ENCODE measurements at places on chromosomes 6 and 20.

DNA sequence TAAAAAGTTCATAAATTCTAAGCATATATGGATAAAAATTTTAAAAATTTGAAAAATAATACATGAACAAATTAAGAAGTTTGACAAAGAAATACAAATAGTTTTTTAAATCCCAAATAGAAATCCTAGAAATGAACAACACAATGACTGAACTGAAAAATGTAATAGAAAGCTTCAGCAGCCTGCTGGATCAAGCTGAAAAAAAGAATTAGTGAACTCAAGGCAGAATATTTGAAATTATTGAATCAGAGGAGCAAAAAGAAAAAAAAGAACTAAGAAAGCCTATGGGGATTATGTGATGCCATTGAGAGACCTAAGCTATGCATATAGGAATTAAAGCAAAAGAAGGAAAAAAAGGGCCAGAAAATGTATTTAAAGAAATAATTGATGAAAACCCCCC is 39.9 kb upstream of the TFB1M start:
- DNase-seq: no peak

DNA sequence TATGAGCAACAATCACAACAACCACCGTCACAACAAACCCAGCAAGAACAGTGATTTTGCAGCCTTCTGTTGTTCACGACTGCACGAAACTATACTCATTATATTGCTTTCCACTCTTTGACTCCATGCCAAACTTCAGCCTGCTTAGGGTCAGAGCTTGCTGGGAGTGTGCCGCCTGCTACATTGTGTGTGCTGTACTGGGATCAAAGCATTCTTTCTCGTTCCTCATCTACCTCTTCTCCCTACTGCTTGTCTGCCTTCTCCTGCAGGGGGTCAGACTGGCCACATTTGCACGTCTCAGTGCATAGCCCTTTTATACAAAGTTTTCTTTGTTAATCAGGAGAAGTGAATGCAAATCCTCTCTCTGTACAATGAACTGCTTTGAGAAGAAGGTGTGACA is 401.6 kb upstream of the CITED2 start:
- no peak for DNase-seq

GRCh38 chr6:12875051-12875450 is 158.5 kb downstream of the PHACTR1 start:
- DNase-seq: no peak

GRCh38 chr6:41373919-41374617 is 38.7 kb downstream of the NCR2 start:
- no peak for DNase-seq

GRCh38 chr6:12436683-12437082 is 146.5 kb downstream of the EDN1 start:
- DNase-seq: no peak

GRCh38 chr20:61776491-61777075 is 289.1 kb downstream of the TAF4 start:
- DNase-seq: no peak

DNA sequence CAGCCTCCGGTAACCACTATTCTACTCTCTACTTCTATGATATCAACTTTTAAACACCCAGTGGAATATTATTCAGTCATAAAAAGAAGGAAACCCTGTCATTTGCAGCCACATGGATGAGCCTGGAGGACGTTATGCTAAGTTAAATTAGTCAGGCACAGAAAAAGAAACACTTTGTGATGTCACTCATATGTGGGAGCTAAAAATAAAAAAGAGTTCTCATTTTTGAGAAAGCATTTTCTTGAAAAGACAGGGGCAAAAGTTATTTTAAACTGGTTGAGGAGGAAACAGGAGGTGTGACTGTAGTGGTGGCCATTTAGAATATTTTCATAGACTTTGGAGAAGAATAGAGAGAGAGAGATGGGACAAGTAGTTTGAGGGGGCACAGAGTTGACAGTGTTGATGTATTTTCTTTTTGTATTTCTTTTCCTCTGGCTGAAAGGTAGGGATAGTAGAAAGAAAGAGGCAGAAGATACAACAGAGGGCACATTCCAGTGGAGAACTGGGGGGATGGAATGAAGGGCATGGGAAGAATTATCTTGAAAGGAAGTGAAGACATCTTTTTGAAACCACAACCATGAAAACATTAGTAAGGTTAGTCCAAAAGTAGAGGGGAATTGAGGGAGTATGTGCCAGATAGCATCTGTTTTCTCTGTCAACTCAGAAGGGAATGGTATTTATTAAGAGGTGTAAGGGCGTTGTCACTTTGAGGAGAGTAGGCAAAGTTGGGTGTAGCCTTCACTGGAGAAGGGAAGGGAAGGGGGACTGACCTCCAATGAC is 181.3 kb upstream of the GMDS start:
- no peak for DNase-seq

DNA sequence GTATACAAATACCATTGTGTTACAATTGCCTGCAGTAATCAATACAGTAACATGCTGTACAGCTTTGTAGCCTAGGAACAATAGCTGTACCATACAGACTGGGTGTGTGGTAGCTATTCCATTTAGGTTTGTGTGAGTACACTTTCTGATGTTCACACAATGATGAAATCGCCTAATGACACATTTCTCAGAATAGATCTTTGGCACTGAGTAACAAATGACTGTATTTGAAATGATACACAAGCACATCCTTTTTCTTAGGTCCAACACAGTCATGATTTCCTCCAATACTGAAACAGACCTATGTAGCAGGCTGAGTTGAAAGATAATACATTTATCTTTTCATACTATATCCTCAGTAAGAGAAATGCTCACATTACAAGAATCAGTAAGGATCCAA is 13.9 kb downstream of the KHDRBS2 start:
- DNase-seq: no peak

- no peak for DNase-seq
These were observed 167.3 kb downstream of the GRM4 start for GRCh38 chr6:33978412-33979150.

GRCh38 chr20:48862279-48862678 is 34.5 kb upstream of the PREX1 start:
- DNase-seq: no peak

DNA sequence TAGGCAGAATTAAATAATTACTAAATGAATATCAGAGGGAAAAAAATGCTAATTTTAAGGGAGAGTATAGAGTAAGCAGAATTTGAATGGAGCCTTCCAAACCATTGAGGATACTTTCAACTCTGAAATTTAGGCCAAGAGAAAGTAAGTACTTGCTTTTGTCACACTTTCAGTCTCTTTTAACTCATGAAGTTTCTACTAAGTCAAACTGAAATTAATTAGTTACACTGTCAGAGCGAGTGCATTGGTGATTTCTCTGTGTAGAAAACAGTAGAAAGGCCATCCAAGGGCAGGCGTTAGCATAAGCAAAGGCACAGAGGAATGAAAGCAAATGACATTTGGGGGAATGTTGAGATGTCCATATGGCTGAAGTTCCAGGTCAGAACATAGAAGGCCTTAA is 92.9 kb downstream of the PLEKHG1 start:
- no peak for DNase-seq

DNA sequence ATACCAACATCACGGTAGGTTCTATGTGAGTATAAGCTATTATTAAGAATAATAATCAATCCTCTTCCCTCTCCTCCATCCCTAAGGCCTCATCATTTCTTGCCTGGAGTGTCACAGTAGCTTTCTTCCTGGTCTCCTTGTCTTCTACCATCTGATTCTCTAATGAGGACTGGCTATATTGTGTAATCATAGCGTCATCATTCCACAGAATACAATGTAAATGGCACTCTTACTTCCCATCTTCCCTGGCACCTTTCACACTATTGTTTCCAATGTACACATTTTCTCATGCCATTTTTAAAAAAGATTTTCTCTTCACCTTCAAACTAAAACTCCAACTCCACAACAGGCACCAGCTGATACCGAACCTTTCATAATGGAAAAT is 2.2 kb upstream of the BTN3A2 start:
- DNase-seq: no peak

DNA sequence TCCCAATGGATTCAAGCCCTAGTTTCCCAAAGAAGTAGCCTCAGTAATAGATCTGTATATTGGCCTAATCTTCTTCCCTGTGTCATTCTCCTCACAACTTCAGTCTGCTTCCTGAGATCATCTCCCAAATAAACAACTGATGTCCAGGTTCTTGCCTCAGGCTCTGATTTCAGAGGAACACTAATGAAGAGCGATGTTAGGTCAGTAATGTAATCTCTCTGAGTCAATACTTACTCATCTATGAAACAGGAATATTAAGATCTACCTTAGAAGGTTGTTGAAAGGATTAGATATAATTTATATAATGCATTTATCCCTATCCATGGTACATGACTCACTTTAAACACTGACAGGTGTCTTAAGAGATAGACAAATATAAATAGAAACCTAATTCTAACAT is 246.0 kb upstream of the FLRT3 start:
- no peak for DNase-seq

DNA sequence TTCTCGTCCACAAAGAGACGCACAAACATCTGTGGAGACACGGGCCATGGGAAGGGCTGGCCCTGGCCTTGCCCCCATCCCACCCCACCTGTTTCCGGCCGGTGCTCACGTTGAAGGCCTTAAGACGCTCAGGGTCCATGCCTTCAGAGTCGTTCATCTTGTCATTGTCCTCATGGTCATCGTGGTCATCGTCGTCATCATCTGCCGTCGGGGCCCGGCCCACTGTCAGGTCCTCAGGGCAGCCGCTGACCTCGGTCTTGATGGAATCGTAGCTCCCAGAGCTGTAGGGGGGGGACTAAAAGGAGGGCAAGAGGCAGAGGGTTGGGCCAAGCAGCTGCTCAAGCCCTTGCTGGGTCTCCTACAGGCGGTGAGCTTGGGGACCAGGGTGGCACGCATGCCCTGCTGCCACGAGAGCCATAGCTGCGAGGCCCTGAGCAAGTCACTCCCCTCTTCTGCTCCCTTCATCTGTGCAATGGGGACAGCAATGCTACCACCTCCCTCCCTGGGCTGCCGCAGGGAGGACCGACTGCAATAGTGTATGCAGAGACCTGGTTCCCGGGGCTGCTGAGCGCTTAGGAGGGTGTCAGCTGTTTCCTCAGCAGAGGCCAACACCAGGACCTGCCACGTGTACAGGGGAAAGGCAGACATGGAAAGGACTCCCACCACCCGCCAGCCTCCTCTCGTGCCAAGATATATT is 95.5 kb downstream of the ASXL1 start:
- no peak for DNase-seq

DNA sequence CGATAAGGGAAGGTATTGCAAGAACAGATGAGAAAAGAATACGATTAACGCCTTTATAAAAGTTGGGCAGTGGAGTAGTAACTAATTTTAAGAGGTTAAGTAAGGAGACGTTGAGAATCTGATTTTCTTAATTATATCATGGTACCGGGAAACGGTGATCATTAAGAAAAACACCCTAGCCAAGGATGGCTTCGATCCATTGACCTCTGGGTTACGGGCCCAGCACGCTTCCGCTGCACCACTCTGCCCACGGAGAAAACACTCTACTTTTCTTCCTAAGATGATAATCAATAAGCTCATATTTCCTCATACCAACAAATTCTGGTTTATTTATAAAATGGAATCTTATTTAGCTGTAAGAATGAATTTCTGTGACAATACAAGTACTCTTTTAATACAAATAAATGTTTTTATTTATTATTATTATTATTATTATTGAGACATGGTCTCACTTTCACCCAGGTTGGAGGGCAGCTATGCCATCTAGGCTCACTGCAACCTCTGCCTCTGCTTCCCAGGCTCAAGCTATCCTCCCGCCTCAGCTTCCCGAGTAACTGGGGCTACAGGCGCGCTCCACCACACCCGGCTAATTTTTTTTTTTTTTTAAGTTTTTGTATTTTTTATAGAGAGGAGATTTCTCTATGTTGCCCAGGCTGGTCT is 8.3 kb downstream of the POM121L2 start:
- no peak for DNase-seq

GRCh38 chr6:1315560-1316386 is 3.9 kb downstream of the FOXQ1 start:
- no peak for DNase-seq

GRCh38 chr20:13644010-13644409 is 5.3 kb upstream of the TASP1 start:
- no peak for DNase-seq

- DNase-seq: no peak
These were observed 993 bp downstream of the STX16 start for GRCh38 chr20:58651946-58652605.

DNA sequence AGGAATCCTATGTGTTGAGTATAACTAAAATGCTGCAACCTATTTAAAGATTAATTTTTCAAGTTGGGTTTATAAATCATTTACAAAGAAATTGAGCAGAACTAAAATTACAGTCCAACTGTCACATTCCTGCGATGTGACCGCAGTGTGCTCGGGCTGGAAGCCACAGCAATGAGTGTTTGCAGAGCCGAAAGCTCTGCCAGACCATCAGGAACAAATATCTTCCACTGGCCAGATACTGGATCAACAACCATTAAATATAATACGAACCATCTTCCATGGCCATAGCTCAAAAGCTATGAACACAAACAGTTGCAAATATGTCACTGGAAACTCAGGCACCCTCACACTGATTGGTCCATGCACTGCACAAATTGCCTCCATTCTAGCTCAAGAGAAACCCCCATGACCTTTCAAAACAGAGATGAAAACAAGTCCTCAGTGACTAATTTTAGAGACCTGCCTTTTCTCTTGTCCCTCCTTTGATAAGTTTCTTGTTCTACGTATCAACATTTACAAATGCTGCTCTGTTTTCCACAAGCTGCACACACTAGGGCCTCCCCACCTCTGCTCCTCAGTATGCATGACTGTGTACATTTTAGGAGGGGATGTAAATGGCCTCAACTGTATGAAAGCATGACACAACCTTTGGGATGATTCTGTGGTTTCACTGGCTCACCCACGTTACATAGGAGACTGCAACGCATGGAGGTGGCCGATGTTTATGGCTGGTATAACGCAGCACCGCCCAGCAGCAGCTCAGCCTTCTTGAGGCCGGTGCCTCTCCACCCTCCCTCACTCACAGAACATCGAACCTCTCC is 171.7 kb downstream of the WDR27 start:
- no peak for DNase-seq

- no peak for DNase-seq
These were observed 293.0 kb upstream of the PRDM1 start for GRCh38 chr6:105793130-105793529.

DNA sequence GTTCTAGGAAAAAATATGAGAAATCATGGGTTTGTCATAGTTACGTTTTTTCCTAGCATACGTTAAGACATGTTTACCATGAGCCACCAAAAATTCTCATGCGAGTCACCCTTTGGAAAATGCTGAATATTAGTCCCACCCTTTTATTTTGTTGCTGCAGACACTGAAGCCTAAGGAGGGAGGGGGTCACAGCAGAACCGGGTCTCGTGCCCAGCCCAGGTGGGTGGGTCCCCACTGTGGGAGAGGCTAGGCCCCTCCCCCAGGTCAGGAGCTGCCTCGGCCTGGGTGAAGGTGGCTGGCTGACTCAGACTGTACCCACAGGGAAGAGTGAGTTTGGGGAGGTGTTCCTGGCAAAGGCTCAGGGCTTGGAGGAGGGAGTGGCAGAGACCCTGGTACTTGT is 26.2 kb upstream of the SRF start:
- no peak for DNase-seq
